ENCODE measurements at places on chromosomes 5 and 9.

GRCh38 chr9:134165357-134166315, 1.3 kb upstream of the RNU6ATAC start:
- DNase-seq: peak; percentile 60

DNA sequence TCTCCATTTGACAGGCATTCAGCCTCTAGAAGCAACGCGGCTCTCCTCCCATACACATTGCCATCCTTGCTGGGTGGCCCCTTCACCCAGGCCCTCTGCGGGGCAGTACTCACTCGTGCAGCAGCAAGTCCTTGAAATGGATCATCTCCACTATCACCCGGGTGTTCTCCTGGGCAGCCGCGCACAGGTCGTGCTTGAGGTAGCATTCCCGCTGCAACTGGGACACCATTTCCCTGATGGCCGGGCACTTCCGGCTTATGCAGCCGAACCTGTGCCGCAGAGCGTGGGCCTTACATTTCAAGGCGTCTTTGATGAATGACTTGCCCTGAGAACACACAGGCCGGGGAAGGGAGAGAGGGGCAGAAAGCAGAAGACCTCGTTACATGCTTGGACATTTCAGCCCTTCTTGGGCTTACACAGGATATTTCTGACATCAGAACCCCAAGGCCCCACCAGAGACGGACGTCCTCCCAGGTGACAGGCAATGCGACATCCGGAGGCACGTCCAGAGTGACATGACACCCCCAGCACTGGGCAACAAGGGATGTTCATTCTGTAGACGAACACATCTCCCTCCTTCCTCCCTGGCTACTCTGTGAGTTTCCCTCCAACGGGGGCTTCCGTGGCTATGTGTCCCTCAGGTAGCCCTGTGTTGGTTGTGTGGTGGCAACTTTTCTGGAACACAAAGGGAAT, 5.0 kb downstream of the STC2 start:
- no peak for DNase-seq

- DNase-seq: no peak
Measured at GRCh38 chr9:89869793-89870580, 265.2 kb downstream of the GADD45G start.

GRCh38 chr9:106529616-106530015, 333.4 kb upstream of the ZNF462 start:
- DNase-seq: no peak

GRCh38 chr9:93865245-93865644, 89.9 kb downstream of the BARX1 start:
- DNase-seq: no peak

- DNase-seq: no peak
Measured at GRCh38 chr5:128966846-128967245, 1.6 kb downstream of the SLC27A6 start.

GRCh38 chr9:113513536-113513935, 50.0 kb downstream of the RGS3 start:
- DNase-seq: no peak

- no peak for DNase-seq
Measured at GRCh38 chr9:123350590-123351310, 5.2 kb upstream of the CRB2 start.

- no peak for DNase-seq
Measured at GRCh38 chr9:83238871-83239640, 176.1 kb upstream of the RASEF start.

DNA sequence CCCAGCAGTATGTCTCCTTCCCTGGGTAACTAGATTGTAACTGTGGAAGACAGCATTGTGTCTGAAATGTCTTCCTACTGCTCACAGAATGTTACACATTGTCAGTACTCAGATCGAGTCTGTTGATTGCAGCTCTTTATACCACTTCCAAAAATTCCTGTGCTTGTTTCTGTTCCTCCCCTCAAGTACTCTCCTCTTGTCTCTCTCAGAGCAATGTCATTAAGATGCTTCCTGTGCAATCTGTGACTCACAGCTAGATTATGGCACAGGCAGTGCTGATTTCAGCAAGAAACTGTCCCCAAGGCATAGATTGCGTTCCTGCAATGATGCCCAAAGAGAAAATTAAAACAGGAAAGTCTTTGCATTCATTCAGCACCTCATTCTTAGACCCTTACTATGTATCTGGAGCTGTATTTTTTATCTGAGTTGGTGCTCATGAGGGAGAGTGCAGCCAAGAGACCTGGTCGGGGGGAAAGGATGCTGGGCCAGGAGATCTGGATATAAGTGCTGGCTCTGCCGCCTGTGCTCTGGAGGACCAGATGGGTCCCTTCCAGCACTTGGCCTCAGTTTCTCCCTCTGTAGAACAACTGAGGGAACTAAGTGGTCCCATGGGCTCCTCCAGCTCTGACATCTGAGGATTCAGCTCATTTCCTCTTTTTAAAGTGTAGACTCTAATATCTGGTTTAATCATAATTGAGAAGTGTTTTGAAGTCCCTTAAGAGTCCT, 40.8 kb upstream of the GNPDA1 start:
- DNase-seq: no peak

DNA sequence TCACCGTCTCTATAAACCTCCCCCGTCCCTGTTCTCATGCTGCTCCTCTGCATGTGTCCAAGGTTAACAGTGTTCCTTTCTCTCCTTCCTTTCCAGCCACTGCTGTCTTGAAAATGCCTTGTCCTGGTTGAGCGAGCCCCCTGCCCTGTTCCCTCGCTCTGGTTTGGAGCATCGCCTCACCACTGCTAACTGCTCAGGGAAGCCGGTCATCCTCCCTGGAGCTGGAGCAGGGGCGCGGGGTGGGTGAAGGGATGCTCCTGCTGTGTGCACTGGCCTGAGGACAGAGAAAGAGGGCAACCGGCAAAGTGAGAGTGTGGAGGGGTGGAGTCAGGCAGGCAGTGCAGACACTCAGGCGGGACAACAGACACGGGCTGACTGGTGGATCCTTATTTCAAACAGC, 19.4 kb downstream of the UBE2QL1 start:
- DNase-seq: no peak

- no peak for DNase-seq
Measured at GRCh38 chr5:59436364-59437148, 457.0 kb downstream of the PDE4D start.

- no peak for DNase-seq
Measured at GRCh38 chr9:84218322-84218721, 122.2 kb downstream of the SLC28A3 start.

Measured in keratinocyte (primary cell).